ENCODE measurements at places on chromosomes 3 and 15.

GRCh38 chr15:88032787-88033186 lies 223.8 kb downstream of the NTRK3 start:
- DNase-seq, result no peak

- DNase-seq, result no peak
These were observed 121.3 kb upstream of the IL12A start for GRCh38 chr3:159867372-159867771.

- DNase-seq, result peak; percentile 60
These were observed 64.5 kb downstream of the ZNF148 start for GRCh38 chr3:125310623-125311081.

- DNase-seq, result no peak
These were observed 330.8 kb upstream of the DPH6 start for GRCh38 chr15:35876762-35877161.

DNA sequence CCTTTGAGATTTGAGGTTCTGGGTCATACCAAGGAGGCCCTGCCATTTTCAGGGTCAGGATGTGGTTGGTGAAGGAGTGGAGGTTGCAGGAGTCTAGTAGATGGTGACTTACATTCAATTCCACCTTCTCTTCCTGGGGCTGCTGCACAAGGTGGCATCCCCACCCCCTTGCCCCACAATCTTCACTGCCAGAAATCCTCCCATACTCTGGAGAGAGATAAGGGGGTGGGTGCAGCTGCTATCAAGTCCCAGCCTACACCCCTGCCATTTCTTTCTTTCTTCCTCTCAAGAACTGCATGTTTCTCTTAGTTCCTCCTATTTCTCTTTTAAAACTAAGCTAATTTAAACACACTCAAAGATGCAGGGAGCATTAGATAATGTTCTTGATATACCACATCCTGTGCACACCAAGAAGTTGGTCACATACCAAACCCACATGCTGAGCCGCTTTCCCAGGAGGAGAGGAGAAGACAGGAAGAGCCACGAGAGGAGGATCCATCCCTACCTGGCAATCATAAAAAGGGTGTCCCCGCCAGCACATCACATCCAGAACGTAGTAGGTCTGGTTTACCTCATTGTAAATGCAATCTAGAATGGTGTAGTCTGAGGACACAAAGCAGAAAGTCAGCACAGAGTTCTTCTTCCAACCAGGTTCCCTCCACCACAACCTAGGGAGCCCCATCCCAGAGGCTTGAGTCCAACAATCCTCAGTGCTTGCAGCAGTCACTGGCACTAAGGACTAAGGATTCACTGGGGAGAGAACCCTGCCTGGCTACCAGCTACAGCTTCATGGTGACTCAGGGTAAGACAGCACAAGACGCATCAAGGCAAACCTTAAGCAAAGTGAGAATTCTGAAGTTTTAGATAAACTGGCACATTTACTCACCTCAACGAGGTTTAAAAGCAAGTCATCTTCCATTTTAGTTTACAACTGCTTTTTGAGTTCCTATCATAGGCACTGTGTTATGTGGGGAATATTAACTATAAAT lies 18.5 kb downstream of the SNUPN start:
- DNase-seq, result peak; percentile 52

GRCh38 chr3:127746400-127747057 lies 73.8 kb downstream of the ABTB1 start:
- DNase-seq, result no peak

GRCh38 chr15:89657686-89658200 lies 2.5 kb upstream of the KIF7 start:
- DNase-seq, result no peak

DNA sequence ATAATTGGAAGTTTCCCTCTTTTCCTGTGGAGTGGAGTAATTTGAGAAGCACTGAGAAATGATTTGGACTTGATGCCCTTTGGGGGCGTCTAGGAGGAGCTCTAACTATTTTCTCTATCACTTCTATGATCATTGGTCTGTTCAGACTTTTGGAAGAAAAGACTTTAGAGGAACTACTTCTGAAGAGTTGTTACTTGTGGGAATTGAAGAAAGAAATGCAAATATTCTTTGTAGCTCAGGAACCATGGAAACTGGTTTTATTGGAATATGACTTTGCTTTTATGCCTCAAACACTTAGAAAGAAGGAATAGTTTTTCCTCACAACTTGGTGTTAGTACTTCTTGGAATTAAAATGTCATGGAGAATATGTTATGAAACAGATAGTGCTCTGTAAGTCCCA lies 122.0 kb upstream of the ALDH1A3 start:
- no peak for DNase-seq

Measured in CD4-positive, alpha-beta T cell treated with Interleukin-17A for 4 hours (primary cell).